ENCODE measurements at places on chromosomes 5 and 9.
A peak's percentile ranks its signal among the peaks of the same experiment; 100 is the strongest.

GRCh38 chr5:1944408-1944807, 61.7 kb upstream of the IRX4 start:
- no peak for DNase-seq

DNA sequence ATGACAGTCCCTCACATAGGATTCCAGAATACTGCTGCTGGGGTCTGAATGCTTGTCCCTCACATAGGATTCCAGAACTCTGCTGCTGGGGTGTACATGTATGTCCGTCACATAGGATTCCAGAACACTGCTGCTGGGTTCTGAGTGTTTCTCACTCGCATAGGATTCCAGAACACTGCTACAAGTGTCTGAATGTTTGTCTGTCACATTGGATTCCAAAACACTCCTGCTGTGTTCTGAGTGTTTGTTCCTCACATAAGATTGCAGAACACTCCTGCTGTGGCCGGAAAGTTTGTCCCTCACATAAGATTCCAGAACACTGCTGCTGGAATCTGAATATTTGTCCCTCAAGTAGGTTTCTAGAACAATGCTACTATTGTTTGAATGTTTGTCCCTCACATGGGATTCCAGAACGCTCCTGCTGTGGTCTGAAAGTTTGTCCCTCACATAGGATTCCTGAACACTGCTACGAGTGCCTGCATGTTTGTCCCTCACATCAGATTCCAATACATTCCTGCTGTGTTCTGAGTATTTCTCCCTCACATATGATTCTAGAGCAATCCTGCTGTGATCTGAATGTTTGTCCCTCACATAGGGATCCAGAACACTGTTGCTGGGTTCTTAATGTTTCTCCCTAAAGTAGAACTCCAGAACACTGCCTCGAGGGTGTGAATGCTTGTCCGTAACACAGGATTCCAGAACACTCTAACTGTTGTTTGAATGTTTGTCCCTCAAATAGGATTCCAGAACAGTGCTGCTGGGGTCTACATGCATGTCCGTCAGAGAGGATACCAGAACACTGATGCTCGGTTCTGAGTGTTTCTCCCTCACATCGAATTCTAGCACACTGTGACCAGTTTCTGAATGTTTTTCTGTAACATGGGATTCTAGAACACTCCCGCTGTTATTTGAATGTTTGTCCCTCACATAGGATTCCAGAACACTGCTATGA, 200.4 kb downstream of the FOXD4L6 start:
- no peak for DNase-seq

GRCh38 chr9:12854221-12854620, 79.4 kb downstream of the LURAP1L start:
- DNase-seq: no peak

- DNase-seq: peak; percentile 65
These were observed 1.2 kb upstream of the SLC4A9 start for GRCh38 chr5:140358738-140359310.

GRCh38 chr9:124137944-124138335, 119.8 kb upstream of the NEK6 start:
- no peak for DNase-seq
